Cortex of kidney (tissue), 1 donor: ENCODE measurements at places on chromosomes 7 and 10.

DNA sequence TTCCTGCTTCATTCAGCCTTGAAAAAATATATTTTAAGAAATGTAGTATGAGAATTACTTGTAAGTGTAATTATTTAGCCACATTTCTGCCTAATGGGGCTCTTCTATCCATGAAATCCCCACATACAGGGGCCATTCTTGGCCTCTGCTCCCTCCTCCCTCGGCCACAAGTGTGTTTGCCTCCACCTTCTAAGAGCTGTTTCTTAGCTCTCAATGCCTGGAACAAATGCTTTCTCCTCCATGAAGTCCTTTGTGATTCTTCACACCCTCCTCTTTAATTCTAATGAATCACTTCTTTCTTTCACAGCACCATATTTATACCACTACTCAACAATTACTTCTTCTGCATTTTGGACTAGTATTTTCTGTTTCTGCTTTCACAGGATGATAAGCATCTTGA is 88.8 kb upstream of the BET1 start:
- no peak for DNase-seq

DNA sequence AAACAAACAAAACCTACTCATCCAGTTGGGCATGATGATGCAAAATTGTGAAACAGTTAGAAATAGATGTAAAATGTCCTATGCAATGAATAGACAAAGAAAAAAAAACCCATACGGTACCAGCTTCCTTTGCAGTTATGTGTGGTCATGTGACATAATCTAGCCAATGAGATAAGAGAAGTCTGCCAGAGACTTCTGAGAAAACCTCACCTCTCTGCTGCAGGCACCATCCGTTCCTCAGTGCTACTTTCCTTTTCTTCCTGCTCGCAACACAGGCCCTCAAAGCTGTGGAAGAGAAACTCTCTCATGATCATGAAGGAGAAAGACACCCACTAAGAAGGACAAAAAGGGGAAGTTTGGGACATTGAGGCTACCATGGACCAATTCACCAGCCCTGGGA is 76.8 kb upstream of the CARD11 start:
- DNase-seq: no peak

- DNase-seq: no peak
Observed at GRCh38 chr7:157493017-157493416, 156.2 kb downstream of the DNAJB6 start.

- DNase-seq: no peak
Observed at GRCh38 chr10:18681971-18682411, 22.8 kb downstream of the ARL5B start.

GRCh38 chr10:60621018-60621417 is 157.3 kb upstream of the CDK1 start:
- DNase-seq: no peak

DNA sequence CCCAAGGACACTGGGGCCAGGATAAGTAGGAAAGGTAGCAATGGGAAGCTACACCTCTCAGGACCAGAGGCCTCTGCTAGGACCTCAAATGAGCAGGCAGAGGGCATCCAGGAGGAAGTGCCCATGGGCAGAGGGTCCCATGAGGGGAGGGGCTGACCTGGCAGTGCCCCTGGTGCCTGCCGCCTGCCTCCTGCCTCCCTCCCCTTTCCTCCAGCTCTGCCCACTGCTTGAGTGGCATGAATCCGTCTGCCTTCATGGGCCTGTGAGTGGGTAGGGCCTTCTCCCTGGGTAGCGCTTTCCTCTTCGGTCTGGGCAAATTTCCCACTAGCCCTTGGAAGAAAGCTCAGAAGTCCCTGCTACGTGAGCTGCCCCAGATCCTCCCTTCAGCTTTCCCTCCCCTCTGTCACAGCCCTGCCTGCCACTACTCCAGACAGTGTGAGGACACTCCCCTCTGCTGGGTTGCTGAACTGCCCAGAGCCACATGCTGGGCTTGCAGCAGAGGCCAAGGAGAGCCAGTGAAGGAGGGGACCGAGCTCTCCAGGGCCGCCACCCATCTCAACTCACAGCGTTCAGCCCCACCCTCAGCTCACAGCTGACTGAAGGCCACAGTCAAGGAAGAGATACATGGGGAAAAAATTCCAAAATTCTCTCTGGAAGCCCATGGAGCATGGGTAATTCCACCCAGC is 141.4 kb downstream of the ARHGAP22 start:
- DNase-seq: no peak

GRCh38 chr10:97383159-97383558 is 18.0 kb downstream of the RRP12 start:
- no peak for DNase-seq

- DNase-seq: no peak
Observed at GRCh38 chr10:27558612-27559020, 54.5 kb downstream of the RAB18 start.

DNA sequence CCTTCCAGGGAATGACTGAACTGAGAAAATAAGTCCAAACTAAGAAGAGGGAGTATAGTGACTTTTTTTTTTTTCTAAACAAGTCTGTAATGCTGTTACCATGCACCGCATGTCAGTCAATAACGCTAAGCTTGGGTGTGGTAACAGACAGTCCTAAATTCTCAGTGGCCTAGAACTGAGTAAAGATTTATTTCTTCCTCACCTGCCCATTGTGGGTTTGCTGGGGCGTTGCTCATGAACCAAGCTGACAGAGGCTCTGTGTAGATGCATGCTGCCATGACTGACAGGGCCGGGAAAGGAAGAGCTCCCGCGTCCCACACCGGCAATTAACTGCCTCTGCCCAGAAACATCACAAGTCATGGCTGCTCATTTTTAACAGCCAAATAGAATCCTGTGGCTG is 25.5 kb upstream of the PRKG1 start:
- DNase-seq: no peak

DNA sequence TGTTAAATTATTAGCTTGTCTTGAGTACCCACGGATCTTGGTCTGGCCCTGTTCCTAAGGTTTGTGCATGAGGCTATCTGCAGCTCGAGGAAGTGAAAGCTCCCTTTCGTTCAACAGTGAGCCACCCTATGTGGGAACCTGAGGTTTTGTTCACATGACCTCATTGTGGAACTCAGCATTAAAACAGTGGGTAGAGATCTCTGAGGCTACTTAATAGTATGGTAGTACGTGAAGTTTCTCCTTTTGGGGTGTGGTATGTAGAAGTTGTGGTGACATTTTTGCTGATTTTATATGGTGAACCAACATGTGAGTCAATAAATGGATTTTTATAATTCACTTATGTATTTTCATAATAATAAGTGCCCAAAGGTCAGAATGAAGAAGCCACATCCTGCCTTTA is 252.7 kb upstream of the FERD3L start:
- no peak for DNase-seq

DNA sequence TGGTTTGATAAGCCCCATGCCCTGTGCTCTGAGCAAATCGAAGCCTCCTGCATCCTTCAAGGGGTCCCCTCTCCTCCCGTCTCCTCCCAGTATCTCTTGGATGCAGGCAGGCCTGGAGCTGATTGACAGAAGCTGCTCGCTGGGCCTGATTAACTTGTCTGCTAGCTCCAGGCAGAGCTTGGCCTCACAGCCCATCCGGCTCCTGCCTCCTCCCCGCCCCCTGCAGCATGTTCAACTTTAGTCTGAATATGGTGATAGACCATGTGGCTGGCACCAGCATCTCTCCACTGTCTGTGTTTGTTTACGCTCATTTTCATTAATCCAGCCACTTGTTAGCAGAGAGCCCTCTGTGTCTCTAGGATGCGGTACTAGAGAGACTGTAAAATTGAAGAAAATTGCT is 432.2 kb downstream of the DPP6 start:
- DNase-seq: no peak

GRCh38 chr10:121051171-121051570 is 200.0 kb downstream of the WDR11 start:
- no peak for DNase-seq

GRCh38 chr7:91293136-91293535 is 28.9 kb downstream of the FZD1 start:
- DNase-seq: no peak

GRCh38 chr7:110759069-110759468 is 331.9 kb upstream of the LRRN3 start:
- DNase-seq: no peak

GRCh38 chr7:33821970-33822369 is 83.4 kb upstream of the BMPER start:
- DNase-seq: no peak

DNA sequence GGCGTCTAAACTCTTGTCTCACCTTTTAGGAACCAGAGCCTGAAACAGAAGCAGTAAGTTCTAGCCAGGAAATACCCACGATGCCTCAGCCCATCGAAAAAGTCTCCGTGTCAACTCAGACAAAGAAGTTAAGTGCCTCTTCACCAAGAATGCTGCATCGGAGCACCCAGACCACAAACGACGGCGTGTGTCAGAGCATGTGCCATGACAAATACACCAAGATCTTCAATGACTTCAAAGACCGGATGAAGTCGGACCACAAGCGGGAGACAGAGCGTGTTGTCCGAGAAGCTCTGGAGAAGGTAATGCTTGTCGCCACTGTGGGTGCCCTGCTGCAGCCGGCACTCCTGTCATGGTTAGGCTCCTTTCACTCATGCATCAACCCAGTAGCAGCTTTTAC is 113.1 kb downstream of the ZMYND11 start:
- no peak for DNase-seq

GRCh38 chr10:109866168-109866994 is 56.9 kb downstream of the XPNPEP1 start:
- no peak for DNase-seq

DNA sequence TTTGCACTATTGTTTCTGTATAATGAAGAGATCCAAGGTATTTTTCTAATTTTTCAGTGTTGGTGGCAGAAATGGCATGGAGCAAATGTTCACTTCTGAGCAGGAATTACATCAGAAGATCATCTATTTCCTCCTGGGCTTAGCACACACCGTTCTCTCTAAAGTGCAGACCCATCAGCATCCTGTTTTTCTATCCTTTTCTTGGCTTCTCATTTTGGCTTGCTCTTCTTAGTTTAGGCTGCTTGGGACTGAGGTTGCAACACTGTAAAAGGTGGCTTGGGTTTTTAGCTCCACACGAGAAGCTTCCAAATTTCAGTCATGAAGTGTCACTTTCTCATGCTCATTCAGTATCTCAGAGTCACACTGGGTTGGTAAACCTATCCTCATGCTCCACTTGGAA is 79.9 kb upstream of the SMIM30 start:
- no peak for DNase-seq

GRCh38 chr7:78095549-78095948 is 297.0 kb downstream of the PHTF2 start:
- no peak for DNase-seq

DNA sequence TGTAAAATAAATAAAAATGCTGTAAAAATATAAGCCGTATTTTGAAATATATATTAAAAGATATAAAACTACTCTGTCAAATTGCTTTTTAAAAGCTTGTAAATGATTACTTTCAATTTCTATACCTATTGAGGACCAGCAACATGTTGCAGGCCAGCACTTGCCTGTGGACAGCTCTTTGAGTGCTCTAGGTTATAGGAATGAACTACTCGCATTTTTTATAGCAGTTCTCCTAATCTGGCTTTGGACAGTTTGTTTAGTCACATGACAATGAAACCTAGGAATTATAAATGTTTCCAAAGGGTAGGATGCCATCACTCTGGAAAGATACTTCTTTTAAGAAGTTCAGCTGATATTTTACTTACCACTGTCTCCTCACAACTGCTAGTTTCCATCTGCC is 117.7 kb upstream of the PTPRZ1 start:
- DNase-seq: no peak
